Stimulated activated CD8-positive, alpha-beta memory T cell treated with anti-CD3 and anti-CD28 coated beads, Interleukin-7, amount 100 ng/mL, for 4 hours (primary cell): ENCODE measurements at places on chromosomes 2 and 18.

GRCh38 chr2:55054106-55054875 is 4.0 kb upstream of the RTN4 start:
- no peak for DNase-seq

DNA sequence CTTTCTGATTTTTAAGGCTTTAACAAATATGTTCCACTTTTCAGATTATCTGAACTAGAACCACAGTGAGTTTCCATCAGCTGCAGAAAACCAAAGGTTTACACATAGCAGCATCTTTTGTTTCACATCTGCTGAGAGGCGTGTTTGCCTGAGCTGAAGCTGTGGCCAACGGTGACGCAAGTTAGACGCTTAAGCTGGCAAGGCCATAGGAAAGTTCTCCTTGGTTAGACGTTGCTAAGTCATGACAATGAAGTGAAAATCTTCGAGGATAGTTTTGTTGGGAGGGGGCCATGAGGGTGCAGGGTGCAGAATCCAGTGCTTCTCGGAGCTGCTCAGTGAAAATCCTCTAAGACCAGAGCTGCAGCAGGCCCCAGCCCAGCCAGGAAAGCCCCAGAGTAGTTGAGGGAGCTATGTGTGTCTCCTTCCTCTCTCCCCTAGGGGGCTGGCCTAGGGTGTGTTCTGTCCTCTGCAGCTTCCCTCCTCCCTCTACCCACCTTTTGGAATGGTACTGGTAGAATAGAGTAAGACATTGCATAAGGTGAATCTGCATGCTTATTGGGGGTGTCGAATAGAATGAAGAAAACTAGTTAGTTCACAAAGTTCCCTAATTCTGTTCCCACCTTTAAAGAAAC is 105.4 kb downstream of the FHOD3 start:
- DNase-seq = no peak

DNA sequence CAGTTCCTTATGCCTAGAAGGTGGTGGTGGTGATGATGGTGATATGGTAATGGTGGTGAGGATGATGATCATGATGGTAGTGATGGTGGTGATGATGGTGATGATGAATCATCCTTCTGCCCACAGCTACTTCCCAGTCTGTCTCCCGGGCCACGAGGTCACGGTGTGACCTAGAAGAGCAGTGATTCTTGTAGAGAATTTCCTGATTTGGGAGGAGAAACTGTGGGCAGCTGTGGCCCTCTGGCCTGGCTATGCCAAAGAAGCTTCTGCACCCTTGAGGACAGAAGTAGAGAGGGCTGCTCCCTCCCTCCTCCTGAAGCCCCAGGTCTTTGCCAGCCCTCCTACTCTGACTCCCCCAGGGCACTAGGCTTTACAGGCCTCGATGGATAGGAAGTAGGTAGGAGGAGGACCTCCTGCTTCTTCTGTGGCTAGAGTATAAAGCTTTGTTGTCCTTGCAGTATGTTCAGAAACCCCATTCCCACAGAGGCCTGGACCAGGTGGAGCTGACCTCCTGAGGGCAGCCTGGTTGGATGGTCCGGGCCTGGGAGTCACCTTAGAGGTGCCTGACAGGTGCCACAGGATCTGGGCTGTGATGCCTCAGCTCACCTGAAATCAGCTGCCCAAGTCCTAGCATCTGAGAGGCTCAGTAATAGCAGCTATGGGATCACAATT is 57.9 kb upstream of the EPAS1 start:
- DNase-seq = no peak

DNA sequence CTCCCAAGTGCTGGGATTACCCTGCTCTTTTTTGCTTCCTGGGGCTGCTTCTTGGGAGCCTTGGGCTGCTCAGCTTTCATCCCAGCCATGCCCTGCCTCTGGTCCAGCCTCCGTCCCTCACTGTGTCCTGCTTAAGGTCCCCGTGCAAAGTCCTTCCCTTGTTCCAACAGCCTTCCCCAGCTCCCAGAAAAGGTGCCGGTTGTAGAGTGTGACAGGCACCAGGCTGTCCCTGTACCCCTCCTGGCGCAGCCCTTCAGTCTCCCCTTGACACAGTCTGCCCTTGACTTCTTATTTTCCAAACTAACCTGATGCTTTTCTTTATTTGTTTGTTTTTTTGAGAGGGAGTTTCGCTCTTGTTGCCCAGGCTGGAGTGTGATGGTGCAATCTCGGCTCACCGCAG is 20.1 kb upstream of the ALPI start:
- DNase-seq = no peak

DNA sequence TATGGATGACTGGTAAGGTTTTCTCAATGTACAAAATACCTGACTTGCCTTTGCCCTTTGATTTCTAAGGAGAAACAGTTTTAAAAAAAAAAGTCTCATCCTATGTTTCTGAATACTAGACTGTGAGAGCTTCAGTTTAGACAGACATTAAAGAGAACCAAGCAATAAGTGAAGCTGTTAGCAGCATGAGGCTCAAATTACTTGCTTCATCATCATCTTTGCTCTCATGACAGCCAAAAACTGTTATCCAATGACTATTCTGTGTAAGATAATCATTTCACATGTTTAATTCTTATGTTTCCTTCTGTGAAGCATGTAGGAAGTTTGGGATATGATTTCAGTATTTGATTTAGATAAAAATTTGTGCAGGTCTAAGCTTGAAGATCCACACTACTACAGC is 129.2 kb downstream of the COMMD1 start:
- no peak for DNase-seq

DNA sequence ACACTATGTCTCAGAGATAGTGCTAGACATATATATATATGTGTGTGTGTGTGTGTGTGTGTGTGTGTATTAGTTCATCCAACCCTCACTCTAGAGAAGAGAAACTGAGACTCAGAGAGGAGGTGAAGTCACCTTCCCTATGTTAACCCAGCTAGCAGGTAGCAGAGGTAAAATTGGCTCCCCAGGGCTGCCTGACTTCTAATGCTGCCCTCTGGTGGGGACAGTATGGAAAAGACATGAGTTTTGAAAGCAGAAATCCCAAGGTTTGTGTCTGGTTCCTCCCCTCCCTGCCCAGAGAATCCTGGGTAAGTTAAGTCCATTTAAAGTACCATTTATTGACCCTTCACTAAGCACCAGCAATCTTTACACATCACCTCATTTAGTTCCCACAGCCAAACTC is 137.7 kb downstream of the THNSL2 start:
- DNase-seq = no peak

GRCh38 chr18:8361941-8362471 is 247.2 kb upstream of the RAB12 start:
- DNase-seq = no peak

GRCh38 chr2:76019128-76019527 is 308.4 kb upstream of the GCFC2 start:
- no peak for DNase-seq

GRCh38 chr2:61443342-61444041 is 27.4 kb downstream of the USP34 start:
- no peak for DNase-seq

DNA sequence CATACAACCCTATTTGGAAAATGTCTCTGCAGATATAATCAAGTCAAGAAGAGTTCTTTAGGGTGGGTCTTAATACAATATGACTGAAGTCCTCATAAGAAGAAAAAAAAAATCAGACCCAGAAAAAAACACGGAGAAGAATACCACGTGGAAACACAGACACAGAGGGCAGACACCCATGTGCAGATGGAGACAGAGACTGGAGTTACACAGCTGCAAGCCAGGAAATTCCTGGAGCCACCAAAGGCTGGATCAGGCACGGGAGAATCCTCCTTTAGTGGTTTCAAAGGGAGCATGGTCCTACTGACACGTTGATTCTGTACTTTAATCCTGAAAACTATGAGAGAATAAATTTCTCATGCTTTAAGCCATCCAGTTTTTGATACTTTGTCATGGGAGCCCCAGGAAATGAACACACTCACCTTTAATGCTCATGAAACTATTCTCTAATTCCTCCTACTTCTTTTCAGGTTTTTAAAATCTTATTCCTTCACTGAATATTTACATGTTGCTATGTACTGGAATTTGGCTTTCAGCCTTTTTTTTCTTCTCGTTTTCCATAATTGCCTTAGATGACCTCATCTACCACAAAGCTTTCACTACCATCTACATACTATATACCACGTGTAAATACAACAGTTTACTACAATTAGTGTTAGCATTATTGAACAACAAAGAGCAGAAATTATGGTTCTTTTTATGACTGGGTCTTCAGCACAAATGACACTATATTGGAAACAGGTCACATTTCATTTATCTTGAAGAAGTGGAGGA is 529.1 kb downstream of the IRS1 start:
- DNase-seq = no peak
